GF-D8 (cell line): ENCODE measurements at places on chromosomes 2 and 18.

DNA sequence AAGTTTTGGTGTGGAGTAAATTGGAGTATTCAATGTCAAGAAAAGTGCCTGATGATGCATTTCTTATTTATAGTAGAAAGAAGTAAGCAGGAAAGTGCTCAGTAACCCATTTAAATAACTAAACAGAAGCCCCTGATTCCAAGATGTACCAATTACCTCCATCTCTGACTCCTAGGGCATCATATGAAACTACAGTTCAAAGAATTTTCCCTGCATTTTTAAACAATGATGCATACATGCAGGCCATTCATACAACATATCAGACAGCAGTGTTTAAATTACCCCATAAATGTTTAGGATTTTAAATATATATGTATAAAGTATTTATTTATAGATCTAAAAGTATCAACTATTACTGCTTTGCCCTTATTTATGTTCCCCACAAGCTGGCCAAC, 36.2 kb downstream of the FTCDNL1 start:
- no peak for DNase-seq

GRCh38 chr18:33603454-33603853, 25.4 kb downstream of the ASXL3 start:
- no peak for DNase-seq

DNA sequence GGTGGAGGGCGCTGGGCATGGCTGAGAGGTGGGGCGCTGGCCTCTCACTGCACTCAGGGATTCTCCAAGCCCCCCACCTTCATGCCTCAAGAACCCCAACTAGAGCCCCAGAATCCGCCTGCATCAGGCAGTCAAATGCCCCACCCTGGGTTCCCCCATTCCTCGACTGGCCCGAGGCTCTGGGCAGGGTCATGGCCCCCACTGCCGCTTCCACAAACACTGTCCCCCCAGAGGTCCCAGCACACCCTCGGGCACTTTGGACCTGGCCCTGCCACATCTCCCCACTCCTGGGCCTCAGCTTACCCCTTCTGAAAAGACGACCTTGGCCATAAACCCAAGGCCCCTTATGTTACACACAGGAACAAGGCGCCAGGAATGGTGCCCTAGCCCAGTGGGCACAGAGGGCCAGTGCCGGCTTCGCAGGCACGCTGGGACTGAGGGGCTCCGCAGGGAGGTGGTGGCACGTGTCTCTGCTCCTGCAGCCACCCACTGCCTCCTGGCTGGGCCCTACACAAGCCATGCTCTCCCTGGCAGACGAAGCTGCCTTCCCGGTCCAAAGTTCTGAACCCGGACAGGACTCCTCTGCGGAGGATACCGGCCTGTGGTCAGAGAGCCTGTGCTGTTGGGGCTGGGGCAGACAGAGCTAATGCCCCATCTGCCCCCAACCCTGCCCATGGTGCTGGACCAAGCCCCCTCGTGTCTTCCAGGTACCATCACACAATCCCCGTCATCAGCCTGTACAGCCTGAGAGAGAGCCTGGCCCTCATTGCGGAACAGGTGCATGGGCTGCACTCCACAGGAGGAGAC, 6.8 kb downstream of the AGXT start:
- no peak for DNase-seq

DNA sequence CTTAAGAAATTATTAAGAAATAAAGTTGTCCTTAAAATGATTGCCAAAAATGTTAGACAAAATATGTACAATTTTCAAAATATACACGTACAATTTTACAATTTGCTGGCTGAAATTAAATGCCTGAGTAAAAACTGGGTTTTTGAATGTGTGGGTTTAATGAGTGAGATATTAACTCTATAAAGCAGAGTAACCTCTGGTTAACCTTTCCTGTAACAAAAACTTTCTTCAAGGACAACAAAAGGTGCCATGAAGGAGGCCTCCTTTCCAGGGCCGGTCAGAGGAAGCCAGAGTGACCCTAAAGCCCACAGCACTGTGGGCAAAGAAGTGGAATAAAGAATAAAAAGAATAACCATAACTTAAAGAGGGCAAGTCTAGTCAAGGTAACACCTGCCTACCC, 16.5 kb upstream of the MAL start:
- DNase-seq = no peak

- DNase-seq = no peak
These were observed 9.4 kb upstream of the PAX3 start for GRCh38 chr2:222307978-222308730.

DNA sequence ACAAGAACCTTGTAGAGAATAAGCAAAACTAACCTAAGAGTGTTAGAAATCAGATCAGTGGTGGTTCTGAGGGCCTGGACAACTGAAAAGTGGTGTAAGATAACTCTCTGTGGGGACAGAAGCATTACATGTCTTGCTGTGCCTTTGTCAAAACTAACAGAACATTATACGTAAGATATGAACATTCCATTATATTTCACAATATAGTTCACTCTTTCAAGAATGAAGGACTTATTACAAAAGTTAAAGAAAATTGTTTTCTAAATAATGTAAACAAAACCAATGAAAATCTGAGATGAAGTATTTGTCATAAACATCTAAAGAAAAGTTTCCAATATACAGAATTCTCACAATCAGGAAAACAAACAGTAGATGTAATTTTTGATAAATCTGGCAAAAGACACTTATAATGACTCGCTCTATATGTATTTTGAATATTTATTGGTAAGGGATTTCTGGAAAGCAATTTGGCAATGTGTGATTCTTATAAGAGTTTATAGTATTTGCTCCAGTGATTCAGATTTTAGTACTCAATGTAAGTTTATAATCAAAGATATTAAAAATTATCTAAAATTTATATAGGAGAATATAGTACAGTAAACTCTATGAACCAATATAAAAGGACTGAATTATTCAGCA, 258.4 kb downstream of the CD226 start:
- DNase-seq = no peak

DNA sequence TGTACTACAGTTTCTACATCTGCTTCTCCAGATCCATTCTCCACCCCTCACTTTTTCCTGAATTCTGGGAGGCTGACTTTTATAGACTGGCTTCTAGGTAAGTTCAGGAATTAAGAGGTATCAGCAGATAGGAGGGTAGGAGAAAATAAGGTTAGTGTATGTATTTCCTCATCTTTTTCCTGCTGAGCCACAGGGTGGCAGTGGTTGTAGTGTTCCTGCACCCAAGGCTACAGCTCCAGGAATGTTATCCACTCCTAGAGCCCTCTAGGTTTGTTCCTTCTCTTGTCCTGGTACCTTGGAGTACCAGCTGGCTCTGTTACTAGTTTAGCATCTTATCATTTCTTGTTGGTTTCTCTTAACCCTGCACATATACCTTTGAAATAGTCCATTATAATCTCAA, 40.7 kb upstream of the C2orf66 start:
- no peak for DNase-seq

DNA sequence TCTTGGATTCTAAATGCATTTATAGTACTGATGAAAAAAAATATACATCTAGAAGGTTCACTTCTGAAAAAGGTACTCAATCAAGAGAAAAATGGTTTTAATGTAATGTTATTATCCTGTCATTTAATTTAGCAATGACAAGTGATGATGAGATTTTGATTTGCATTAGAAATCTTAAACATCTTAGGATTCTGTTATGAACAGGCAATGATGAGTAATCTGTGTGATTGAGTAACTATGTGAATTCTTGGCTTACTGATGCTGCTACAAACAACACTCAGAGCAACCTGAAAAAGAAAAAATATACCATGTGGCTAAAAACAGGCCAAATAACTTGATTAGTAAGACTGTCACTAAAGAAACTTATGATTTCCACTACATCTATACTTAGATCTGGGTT, 30.1 kb downstream of the RBKS start:
- no peak for DNase-seq

- DNase-seq = no peak
These were observed 9.3 kb downstream of the RHOB start for GRCh38 chr2:20456116-20456571.

DNA sequence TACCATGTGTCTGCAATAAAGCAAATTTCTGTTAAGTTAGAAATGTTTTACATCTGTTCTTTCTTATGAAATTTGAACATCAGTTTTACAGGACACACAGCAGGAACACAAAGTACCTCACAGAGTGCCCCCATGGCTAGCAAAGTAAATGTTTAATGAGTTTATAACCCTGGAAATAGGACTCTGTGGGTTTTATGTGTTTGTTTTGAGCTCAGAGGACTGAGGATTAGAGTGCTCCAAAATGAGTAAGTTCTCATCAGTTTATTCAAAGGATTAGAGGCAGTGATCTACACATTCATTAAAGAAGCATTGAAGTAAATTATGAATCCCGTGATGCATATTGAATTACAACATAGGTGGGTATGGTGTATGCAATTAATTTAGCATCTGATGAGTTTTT, 281.8 kb downstream of the GULP1 start:
- DNase-seq = no peak

- no peak for DNase-seq
These were observed 185.6 kb downstream of the RIT2 start for GRCh38 chr18:42929857-42930256.

DNA sequence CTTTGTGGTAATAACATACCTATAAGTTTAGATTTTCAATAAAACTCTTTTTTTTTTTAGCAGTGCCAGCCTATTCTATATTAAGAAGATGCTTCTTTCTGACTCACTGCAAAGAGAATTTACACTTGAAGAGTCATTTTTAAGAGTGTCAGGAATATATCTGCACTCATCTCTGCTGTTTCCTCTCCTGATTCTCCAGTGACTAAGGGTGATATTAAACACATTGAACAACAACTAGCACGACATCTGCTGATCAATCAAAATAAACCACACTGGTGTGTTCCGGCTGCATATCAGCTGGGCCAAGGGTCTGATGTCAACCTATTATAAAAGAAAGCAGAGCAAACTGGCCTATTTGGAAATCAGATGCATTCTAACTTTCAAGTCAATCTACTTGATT, 15.0 kb downstream of the RAB27B start:
- DNase-seq = no peak

DNA sequence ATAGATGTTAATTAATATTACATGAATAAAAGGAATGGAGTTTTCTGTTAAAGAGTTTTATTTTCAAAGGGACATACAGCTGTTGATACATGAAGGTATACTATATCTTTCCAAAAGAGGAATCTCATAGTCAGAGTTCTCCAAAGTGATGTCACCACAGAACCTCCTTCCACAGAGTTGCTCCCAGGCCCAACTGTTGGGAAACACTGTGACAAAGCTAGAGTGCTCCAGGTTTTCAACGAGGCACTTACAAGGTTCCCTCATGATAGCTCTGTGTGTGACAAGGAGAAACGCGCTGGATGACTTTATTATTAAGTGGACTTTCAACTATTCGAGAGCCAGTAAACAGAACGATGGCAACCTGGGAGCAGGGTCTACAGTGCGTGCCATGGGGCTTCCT, 33.5 kb downstream of the PTPN18 start:
- no peak for DNase-seq

DNA sequence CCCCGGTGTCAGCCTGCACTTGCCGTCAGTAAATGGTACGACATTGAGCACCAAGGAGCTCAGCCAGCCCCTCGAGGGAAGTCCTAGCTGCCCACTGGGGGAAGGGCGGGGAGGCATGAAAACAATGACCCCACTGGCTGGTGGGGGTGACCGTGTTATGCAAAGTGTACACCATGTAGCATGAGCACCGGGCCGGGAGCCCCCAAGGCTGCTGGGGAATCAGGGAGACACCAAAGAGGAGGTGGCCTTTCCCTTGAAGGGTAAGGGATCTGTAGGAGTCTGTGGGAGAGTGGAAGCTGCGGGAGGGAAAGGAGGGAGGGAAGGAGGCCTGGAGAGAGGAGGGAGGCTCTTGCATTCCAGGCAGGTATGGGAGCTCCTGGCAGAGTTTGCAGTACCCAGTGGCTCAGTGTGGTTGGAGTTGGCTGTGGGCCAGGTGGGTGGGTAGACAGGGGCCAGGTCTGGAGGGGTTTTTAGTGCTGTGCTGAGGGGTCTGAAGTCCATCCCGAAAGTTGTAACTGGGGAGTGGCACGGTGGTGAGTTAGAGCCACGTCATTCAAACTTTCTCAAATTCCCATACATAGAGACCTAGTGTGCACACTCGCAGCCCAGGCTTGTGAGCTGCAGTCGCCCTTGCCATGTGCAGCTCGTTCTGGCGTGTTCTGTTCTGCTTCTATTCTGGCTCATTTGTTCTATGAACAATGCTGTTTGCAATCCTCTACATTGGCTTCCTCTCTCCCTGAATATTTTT, 22.4 kb downstream of the RRM2 start:
- no peak for DNase-seq

GRCh38 chr2:64624108-64624610, 29.6 kb downstream of the SERTAD2 start:
- no peak for DNase-seq

DNA sequence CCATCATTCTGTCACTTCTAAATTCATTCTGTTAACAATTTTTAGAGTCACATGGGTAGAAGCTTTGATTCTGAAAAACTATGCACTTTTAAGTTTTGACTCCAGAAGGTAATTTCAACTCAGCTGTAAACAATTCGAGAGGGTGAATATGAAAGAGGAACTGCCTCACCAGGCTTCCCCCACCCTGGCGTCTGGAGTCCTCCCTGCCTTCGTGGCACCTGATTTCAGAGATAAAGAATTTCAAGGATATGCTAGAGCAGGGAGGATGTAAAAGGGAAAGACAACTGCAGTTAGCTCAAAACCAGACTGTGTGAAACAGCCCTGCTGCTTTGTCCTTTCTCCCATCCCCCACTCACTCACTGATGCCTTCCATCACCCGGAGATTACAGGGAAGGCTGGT, 40.7 kb downstream of the ONECUT2 start:
- DNase-seq = no peak

DNA sequence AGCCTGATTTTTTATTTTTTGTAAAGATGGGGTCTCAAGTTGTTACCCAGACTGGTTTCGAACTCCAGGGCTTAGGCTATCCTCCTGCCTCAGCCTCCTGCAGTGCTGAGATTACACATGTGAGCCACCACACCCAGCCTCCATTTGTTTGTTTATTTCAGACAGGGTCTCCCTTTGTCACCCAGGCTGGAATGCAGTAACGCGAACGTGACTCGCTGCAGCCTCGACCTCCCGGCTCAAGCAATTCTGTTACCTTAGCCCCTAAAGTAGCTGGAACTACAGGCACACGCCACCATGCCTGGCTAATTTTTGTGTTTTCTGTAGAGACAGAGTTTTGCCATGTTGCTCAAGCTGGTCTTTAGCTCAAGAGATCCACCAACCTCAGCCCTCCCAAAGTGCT, 27.2 kb downstream of the UBXN4 start:
- DNase-seq = no peak

DNA sequence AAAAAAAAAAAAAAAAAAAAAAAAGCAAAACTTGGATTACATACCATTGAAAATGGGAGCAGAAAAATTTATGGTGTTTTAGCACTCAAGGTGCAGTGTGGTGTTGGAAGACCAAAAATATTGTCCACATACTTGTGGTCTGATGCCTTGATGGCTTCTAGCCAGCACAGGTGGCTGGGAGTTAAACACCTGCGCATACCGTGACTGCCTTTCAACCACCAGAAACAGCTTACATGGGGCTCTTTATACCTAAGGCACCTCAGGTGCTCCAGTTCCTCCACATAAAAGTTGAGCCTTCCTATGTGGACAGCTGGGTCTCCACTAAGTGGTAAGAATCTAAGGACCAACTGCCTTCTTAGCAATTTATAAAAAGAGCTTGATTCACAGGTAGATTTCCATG, 802.6 kb upstream of the CELF4 start:
- DNase-seq = no peak
